ENCODE measurements at places on chromosomes 5 and 9.

DNA sequence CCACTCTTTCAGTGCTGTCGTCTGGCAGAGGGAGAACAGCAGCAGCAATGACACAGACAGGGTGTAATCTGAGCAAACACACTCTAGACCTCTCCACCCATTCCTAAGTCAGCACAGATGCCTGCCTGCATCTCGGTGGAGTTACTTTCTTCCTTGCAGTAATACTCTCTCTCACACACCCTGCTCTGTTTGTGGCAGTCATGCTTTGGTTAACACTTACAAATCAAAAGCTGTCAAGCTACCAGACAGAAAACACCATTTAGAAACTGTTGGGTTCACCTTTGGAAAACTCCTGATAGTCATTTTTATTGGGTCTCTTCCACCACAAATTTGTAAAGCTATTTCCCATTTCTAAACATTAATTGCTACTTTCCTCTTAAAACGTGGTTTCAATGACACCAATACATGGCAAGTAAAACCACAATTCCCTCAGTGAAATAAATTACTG lies 27.3 kb downstream of the LHFPL2 start:
- no peak for DNase-seq

DNA sequence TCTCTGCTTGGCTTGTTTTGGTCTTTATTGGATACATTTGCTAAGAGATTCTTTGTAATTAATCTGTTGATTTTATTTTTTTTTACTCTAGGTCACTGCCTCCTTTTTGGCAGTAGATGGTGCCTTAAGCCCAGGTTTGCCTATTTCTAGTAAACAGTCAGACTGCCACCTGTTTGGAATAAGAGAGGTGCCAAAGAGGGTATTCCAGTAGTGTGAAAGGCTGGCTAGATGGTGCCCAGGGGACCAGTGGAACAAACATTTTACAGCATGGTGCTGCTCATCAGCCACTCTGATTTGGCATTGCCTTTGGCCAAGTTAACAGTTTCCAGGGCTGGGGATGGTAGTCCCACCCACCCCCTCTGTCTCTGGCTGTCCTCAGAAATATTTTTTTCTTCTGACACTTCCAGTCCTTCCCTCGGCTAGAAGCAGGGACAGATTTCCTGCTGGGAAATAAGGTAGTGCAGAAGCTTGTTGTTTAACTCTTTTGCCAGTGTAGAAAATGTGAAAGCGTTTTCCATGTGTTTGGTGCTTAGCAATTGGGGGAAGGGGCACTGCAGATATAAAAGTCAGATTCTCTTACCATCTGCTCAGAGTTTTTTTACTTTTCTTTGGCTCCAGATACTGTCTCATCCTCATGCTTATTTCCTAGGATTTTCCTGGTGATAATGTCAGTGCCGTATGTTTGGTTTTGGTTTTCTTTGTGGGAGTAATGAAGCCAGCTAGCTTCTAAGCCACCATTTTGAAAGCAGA lies 36.6 kb upstream of the FBXL7 start:
- DNase-seq: no peak

- DNase-seq: no peak
These were observed 37.9 kb downstream of the GAS1 start for GRCh38 chr9:86909388-86909787.

GRCh38 chr5:60436518-60436917 lies 263.4 kb downstream of the DEPDC1B start:
- no peak for DNase-seq

- no peak for DNase-seq
These were observed 2.9 kb upstream of the CNTRL start for GRCh38 chr9:121071756-121072421.

DNA sequence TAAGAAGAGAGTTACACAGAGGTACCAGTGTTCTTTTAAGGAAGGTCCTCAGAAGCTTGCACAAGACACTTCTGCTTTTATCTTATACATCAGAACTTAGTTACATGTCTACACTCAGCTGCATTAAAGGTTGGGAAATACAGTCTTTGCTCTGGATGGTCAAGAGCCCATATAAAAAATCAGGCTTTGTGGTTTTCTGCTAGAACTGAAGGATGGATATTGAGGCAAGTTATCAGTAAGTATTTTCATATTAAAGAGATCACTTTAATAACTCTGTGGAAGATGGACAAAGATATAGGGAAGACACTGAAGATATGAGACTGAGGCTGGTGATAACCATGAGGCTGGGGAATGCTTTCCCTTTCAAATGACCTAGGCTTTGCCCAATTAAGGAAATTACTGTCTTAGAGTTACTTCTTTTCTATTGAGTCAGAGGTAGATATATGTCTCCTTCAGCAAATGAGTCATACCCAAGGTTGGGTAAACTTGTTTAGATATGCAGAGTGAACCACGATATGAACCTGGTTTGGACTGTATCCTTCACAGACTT lies 87.0 kb upstream of the TNC start:
- DNase-seq: no peak

DNA sequence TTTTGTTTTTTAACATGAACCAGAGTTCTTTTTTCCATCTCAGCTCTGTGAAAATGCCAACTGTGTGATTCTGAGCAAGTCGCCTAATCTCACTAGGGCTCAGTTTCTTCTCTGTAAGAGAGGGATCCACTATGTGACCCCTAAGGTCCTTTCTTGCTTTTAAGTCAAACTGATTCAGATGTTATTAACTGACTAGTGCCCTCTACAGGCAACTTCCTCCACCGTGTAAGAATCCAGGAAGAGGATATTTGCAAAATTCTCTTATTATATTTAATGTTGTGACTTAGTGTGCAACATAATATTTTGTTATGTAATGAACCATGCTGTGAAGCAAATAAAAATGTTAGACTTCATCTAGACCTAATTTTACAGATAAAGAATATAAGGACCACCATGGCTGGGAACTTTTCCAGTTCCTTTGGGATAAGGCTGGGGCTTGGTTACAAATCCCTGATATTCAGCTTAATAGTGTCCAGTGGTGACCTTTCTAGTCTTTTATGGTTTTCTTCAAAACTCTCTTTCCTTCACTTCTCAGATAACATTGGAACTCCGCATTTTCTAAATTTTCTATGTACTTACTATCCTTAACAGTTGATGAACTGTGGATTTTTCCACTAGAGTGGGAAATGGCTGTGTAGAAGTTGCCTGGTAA lies 244.7 kb downstream of the PIK3R1 start:
- no peak for DNase-seq

DNA sequence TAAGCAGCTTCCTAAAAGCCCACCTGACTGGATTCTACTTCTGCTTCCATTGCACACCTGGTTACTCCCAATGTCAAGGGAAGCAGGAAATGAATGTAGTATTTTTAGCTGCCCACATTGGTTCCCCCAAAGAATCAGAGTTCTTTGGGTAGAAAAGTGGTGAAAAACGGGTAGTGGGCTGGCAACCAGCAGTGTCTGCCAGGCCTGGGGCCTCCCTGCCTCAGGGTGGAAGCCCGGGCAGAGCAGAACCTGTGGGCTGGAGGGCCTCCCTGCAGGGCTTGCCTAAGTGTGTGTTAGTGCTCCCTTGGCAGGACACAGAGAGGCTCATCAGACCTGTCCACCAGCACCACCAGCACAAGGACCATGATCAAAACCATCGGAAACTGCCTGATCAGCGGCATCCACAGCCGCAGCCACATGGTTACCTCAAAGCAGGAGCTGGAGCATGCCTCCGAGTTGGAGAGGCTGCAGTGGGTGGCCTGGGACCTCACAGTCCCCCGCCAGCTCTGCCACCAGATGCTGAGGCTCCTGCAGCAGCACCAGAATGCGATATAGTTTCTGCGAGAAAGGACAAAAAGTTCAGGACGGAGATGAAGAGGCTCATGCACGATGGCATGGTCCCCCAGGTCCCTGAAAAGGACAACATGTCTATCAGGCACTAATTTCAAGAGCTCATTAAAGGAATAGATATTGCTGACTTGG lies 72.2 kb downstream of the PTPDC1 start:
- DNase-seq: no peak

DNA sequence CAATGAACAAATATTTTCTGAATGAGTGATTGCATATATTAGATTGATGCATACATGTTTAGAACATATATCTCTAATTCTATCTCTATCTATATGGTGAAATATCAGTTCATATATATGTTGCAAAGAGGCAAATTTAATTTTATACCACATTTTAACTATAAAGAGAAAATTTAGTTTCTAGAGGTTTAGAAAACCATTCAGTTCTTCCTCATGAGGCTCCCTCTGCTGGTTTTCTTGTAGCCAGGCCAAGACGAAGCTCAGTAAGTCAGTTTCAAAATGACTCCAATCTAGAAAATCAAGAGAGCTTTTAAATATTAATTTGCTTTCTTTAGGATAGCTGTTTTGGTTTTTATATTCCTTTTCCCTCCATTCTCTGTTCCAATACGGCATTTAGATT lies 312.1 kb downstream of the TMEM232 start:
- no peak for DNase-seq

GRCh38 chr5:160266752-160267345 lies 37.5 kb downstream of the FABP6 start:
- peak; percentile 60 for DNase-seq

DNA sequence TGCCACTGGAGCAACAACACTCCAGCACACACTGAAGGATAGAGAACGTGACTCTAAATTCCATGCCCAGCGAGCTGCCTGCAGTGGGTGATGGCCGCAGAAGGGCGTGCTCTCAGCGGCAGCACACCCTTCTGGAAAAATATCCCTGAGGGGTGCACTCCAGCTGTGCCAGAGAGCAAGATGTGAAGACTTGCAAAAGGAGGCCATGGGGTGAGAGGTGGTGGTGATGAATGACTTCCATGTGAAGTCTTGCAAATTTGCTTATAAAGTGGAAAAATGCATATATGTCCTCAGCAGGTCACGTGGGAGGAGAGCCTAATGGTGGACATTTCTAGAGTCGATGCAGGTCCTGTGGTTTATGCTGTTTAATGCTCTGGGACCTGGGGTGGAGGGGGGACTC lies 39.8 kb upstream of the COL5A1 start:
- DNase-seq: no peak

DNA sequence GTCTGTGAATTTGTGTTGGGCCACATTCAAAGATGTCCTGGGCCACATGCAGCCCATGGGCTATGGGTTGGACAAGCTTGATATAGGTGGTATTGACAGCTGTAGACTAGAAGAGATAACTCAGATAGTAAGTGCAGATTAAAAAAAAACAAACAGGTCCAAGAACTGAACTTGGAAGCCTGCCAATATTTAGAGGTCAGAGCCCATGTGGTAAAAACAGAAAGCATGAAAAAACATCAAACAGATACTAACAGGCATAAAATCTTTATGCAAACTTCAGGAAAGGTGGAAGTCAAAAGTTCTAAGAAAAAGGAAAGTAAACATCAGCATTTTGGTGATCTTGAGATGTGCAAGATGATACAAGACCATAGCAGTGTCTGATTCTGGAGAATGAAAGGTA lies 155.1 kb upstream of the NR4A3 start:
- DNase-seq: no peak

- DNase-seq: no peak
These were observed 222.1 kb downstream of the SYK start for GRCh38 chr9:91023741-91024140.

- DNase-seq: no peak
These were observed 5.1 kb upstream of the TSLP start for GRCh38 chr5:111066261-111066938.

GRCh38 chr9:34884747-34885189 lies 73.3 kb upstream of the PHF24 start:
- no peak for DNase-seq

- DNase-seq: no peak
These were observed 58.7 kb downstream of the FYB1 start for GRCh38 chr5:39160576-39161213.

GRCh38 chr5:109958082-109958481 lies 268.4 kb downstream of the MAN2A1 start:
- DNase-seq: no peak

DNA sequence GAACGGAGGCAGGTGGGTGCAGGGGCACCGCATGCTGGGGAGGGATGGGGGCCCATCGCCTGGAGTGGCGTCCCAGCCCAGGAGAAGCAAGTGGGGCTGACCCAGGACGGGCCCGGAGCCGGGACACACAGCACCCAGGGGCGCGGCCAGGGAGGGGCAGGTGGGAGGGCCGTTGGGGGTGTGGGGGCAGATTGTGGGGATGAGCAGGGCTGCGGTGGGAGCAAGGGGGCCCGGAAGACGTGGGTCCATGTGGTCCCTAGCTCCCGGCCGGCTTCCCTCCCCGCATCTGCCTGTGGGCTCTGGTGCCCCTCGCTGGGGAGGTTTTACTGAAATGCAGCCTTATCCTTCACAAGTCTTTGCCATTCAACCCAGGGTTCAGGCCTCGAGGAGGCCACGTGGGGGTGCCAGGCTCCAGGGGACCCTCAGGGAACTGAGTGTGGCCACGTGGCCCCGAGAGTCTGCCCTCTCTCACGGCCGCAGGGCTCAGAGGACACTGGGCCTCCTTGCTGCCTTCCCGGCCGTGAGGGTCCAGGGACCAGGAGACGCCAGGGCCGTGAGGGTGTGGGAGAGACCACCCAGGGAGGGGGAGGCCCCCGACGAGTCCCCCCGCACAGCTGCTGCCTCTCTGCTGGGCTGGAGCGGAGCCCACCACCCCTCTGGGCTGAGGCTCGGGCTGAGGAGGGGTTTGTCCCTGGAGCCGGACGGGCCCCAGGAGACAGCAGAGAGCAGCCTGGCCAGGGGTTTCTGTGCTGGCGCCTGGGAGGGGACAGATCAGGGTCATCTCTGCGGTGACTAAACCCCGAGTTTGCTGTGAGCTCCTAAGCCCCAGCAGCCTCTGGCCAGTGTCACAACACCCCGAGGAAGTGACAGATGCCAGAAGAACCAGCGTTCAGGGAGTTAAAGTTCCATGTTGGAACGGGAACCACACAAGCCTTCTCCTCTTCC lies 35.2 kb downstream of the SLC9A3 start:
- DNase-seq: no peak

GRCh38 chr5:59097116-59097515 lies 514.2 kb downstream of the RAB3C start:
- no peak for DNase-seq

DNA sequence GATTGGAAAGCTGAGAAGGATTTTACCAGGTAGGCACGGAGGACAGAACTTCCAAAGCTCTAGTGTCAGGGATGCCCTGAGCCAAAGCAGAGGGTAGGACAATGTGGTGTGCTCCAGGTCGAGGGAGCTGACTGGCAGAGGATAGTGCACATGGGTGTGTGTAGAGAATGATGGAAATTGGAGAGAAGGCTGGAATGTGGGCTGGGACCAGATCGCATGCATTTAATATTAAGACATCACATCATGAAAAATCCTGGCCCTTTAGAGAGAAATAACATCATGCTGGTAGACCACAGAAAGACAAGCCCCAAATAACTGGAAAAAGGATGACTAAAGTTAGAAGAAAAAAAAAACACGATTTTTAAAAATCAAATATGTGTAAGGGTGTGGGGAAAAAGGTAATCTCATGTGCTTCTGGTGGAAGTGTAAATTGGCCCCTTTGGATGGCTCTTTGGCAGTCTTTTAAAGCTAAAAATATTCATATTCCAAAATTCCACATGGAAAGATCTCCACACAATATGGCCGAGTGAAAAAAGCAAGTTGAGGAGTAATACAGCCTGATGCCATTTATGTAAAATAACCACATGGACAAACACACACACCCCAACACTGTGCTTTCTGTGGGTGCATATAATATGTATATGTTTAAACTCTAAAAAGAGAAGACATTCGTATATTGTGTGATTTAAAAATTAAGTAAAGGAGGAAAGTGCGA lies 67.0 kb upstream of the TGFBR1 start:
- no peak for DNase-seq

- DNase-seq: no peak
These were observed 68.4 kb downstream of the PBX3 start for GRCh38 chr9:125815568-125815967.

GRCh38 chr5:158390577-158390976 lies 531.6 kb upstream of the CLINT1 start:
- DNase-seq: no peak

All from glutamatergic neuron (in vitro differentiated cells).